ENCODE measurements at places on chromosomes 4 and X.

DNA sequence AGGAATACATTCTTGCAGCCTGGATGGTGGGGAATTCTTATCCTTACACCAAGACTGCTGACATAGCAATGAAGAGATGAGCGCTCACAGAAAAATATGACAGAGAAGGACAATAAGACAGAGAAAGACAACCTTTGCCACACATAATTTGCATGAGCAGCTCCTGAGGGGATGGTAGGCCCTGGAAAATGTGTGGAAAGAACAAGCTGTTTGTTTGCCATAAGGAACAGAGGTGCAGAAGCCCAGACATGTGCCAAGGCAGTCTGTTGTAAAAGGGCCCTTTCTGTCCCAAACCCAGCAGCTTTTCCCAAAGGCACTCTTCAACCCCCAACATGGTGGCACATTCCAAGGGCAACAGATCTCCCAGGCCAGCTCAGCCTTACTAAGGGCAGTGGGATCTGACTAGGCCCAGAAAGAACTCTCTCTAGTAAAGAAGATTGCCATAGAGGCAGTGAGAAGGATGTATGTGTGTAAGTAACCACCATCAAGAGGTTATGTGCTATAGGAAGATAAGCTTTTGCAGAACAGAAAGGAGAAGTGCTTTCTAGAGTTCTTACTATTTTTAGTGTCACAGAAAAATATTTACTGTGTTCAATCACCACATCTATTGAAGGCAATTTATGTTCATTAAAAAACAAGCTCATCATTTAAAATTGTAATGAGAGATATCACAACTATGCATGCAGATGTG lies 287.0 kb upstream of the RASGEF1B start:
- no peak for DNase-seq

GRCh38 chr4:54657185-54657550 lies 589 bp upstream of the KIT start:
- DNase-seq = no peak

DNA sequence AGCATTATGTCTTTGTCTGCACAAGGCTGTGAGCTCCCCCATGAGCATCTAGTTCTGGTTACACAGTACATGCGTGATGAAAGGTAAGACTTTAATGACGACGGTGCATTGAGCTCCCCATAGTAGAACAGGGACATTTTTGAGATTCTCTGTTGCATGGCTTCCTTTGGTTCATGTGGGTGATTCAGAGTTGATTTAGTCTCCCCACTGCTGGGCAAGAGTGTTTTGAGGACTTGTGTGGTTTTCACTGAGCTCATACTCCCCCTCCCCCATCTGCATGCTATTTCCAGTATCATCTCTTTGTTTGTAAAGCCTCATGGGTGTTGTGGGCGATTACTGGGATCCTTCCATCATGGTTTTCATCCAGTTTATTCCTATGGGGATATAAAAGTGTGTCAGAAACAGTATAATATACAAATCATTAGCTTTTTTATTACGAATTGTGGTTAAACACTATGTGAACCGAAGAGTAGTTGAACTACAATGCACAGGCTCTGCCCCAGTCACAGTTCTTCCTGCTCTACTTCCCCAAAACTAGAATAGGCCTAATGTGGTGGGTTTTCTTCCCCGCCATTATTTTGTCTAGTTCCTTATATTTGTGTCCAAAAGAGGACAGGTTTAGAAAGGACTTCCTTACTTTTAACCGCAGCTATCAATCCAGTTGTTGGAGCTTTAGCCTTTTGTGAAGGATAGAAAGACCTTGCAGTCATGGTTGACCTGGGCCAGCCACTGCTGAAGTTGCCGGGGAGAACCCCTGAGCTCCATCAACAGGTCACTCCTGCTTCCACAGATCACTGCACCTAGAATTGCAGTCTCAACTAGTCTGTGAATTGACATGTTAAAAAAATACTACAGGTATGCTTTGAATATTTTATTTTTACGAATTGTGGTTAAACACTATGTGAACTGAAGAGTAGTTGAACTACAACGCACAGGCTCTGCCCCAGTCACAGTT lies 30.4 kb downstream of the KIT start:
- DNase-seq = no peak

DNA sequence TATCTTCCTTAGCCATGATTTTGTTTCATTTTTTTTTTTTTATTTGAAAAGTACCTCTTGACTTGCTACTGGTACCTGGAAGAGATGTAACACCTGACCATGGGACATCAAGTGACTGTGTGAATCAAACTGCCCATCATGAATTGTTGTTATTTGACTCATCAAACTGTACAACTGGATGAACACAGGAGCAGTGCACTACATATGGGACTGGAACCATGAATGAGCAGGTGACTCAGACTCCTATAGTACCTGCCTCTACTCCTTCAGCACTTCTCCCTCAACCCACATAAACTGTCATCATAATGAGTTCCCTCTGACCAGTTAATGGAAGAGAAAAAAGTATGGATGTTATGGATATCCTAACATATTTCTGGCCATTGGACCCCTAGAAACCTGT lies 15.9 kb upstream of the UBE2D3 start:
- DNase-seq = no peak

DNA sequence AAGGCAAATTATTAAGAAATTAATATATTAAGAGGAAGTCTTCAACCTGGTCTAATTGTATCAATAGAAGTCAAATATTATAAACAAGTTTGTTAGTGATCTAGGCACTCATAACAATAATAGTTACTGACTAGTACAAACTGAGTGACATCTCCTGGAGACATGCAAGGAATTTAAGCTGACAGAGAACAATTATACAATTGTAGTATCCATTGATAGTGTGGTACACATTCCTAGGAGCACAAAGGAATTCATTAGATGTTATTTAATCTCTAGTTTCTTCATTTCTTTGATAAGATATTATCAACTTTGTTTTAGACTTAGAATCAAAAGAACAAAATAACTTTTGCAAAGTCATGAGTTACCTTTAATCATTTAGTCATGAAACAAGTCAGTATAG lies 1048.6 kb downstream of the PCDH7 start:
- no peak for DNase-seq

- DNase-seq = no peak
These were observed 9.5 kb downstream of the CSTF2 start for GRCh38 chrX:100829730-100830129.

- no peak for DNase-seq
These were observed 4.9 kb downstream of the LYAR start for GRCh38 chr4:4284827-4285618.

GRCh38 chr4:4689694-4690440 lies 148.0 kb upstream of the STX18 start:
- no peak for DNase-seq

GRCh38 chr4:142316913-142317312 lies 529.2 kb downstream of the INPP4B start:
- no peak for DNase-seq

- DNase-seq = no peak
These were observed 166.9 kb upstream of the GK2 start for GRCh38 chr4:79574741-79575451.

GRCh38 chr4:88010966-88011365 lies 3.5 kb downstream of the PKD2 start:
- DNase-seq = no peak

GRCh38 chr4:68951078-68951805 lies at the start of gene UGT2A3:
UGT2A3 (minus strand) TSS chr4:68951804; CDS start chr4:68951760, 44 bp downstream.
- DNase-seq = peak; percentile 79

DNA sequence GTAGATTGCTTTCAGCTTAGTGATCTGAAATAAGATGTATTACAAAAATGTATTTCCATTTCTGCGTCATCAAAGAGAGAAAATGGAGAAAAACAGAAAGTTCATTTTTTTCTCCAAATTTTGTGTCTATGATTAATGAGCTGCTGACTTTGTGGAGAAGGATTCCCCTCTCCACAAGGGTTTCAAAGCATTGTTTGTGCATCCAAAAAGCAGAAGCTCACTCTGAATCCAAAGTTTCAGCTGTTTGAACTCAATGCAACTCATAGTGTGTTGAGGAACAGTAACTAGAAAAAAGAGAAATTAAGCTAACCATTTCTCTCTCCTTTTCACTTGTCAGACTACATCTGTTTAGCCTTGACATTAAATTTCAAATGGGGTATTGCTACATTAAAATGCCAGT lies 62.9 kb upstream of the SLC7A11 start:
- DNase-seq = no peak

DNA sequence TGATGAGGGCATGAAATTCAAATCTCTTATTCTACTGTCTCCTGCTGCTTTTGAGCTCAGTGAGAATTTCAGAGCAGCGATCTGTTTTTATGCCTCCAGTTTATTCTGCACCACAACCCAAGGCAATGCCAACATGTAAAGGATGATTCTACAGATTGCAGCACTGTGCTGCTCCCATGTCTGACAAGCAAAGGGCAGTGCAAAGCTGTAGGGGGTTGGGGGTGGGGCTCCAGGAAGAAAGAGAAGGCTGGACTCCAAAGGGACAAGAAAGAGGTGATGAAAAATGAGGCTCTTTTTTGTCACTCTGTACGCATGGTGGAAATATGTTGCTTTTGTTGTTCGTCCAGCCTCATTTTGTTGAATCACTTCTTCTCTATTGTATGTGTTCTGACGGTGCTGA lies 254.6 kb downstream of the STIM2 start:
- DNase-seq = no peak

DNA sequence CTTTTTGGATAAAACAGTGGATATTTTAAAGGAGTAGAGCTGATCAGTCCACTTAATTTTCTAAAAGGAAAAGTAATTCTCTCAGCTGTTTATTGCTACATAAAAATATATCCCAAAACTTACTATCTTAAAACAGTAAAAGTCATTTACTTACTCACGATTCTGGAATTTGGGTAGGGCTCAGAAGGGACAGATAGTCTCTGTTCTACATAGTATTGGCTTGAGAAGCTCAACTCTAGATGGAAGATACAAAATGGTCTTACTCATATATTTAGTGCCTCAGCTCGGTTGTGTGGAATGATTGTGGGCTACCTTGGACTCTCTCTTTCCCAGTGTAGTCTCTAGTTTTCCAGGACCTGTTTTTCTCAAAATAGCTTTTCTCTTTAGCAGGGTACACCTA lies 691.5 kb upstream of the POU3F4 start:
- DNase-seq = no peak

All from left lobe of liver (tissue), 2 donors.